Activated T-helper 1 cell treated with anti-CD3 and anti-CD28 coated beads, Interleukin-12 subunit alpha, Interleukin-12 subunit beta, Interleukin-2, Interleukin-4 antibody, amounts not matched to agents 30 ng/mL and 10 ng/mL and 1 ng/mL, durations not matched to agents 14 hours and 24 hours and 36 hours (primary cell): ENCODE measurements at places on chromosomes 7 and 10. TPM values are rescaled to one million over a fixed set of nuclear protein-coding genes. Genes with fewer than 3 reads are reported as not detected.

PLCE1 gene
- not detected in 2 replicates for total RNA-seq

- no peak overlapping the region for H3K27ac ChIP-seq
- no peaks in the 10 kb centered on the region for H3K4me1 ChIP-seq
- no peak for DNase-seq
- no peaks in the 10 kb centered on the region for H3K27me3 ChIP-seq
Observed at GRCh38 chr10:28986117-28986792, 302.6 kb upstream of the LYZL1 start.

DNA sequence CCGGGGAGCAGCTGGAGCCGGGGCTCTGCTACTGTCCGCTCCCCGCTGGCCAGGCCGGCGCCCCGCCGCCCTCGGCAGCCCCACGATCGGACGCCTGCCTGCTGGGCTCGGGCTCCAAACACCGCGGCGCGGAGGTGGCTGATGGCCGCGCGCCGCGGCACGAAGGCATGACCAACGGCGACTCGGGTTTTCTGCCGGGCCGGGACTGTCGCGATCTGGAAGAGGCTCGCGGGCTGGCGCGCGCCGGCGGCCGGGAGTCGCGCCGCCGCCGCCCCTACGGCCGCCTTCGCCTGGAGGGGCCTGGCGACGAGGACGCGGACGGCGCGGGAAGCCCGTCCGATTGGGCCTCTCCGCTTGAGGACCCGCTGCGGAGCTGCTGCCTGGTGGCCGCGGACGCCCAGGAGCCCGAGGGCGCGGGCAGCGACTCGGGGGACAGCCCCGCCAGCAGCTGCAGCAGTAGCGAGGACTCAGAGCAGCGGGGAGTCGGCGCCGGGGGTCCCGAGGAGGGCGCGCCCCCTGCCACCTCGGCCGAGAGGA is 570 bp downstream of the TBC1D12 start:
- no peak for DNase-seq
- H3K4me1 ChIP-seq = peaks cover 4% of the 10 kb centered on the region
- peaks cover 61% of the 10 kb centered on the region for H3K27me3 ChIP-seq
- H3K4me3 ChIP-seq = no peak overlapping the region
- H3K27ac ChIP-seq = no peak overlapping the region

GRCh38 chr10:28135258-28135657 is 136.4 kb upstream of the ODAD2 start:
- no peaks in the 10 kb centered on the region for H3K27me3 ChIP-seq
- H3K4me1 ChIP-seq = no peaks in the 10 kb centered on the region
- no peak for DNase-seq
- no peaks in the 10 kb centered on the region for H3K36me3 ChIP-seq
- H3K27ac ChIP-seq = no peak overlapping the region
